EH (cell line): ENCODE measurements at places on chromosomes 16 and 17.

- DNase-seq, result no peak
Observed at GRCh38 chr17:37218849-37219248, 156.9 kb upstream of the C17orf78 start.

- no peak for DNase-seq
Observed at GRCh38 chr17:62754631-62755030, 53.5 kb downstream of the MARCHF10 start.

GRCh38 chr17:58276423-58276822 lies 4.3 kb downstream of the MPO start:
- DNase-seq, result no peak

DNA sequence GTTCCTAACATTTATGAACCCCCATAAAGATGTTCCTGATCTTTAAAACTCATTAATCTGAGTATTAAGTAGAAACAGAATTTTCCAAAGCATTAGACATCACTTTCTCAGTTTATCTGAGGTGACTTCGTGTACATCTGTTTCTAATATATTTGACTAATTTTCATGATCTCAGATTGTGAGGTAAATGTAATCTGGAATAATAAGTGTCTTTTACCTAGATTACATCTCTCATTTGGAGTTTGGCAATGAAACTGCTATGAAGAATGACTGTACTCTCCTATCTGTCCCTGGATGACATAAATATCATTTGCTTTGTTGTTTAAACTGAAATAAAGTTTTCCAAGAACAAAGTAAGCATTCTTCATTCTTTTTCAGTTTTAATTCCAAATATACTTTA lies 55.3 kb downstream of the GDPD1 start:
- DNase-seq, result no peak

DNA sequence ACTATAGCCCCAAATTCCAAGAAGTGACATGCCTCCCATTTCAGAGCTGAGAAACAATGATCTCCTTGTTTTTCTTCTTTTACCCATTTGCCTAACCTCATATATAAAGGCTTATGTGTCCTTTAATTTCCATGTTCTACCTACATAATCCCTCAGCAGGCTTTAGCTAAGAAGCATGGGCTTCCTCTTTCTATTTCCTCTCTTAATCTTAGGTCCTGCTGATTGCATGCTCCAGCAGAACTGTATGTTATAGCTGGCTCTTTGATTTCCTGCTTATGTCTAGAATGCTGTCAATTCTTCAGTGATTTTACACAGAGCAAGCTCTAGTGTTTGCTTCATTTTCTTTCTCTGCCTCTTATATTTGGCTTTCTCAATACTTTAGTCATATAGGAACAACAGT lies 151.7 kb upstream of the COX10 start:
- DNase-seq, result no peak

- peak; percentile 62 for DNase-seq
Observed at GRCh38 chr17:72030067-72030899, 90.5 kb upstream of the SOX9 start.
